ENCODE measurements at places on chromosomes 12 and 14.
A peak's percentile ranks its signal among the peaks of the same experiment; 100 is the strongest.

DNA sequence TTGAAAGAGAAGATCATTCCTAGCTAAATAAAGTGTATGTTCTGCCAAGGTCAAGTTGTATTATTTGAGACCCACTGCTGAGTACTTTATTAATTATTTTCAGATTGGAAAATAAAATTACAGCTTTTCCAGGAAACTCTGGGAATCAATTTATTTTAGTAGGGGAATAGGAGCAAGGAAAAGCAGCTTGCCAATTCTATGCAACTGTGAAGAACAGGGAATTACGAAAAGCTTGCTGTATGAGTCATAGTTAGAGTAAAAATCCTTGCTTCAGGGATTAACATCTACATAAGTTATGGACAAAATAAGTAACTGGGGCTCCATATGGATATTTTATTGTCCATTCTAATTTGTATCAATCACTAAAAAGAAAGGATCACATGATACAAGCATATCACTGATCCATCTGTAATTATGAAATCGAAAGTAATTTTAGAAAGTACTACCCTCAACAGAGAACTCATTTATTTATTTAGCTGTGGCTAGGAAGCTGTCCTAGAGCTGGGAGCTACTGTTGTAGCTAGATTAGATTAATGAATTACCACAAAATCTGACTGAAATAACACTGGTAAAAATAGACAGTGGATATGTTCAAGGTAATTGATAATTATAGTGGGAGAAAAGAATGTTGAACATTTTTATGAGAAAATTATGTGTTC lies 303.5 kb upstream of the NPAS3 start:
- no peak for DNase-seq

DNA sequence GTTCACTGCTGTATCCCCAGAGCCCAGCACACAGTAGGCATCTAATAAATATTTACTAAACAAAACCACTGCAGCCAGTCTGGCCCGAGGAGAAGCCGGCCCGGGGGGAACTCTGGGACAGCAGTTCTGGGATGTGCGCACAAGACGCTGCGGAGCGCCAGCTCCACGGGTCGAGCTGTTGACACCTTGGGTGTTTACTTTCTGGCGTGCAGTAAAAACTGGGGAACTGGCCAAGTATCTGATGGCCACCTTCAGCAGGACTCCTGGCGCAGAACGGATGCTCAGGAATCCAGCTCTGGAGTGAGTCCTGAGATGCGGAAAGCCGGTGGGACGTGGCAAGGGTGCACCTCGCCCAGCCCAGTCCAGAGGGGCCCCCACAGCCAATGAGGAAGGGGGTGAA lies 65.6 kb downstream of the NCOR2 start:
- DNase-seq, result no peak

- DNase-seq, result no peak
Measured at GRCh38 chr12:33718631-33719030, 279.0 kb upstream of the SYT10 start.

GRCh38 chr12:63129927-63130326 lies 21.1 kb downstream of the AVPR1A start:
- DNase-seq, result no peak

DNA sequence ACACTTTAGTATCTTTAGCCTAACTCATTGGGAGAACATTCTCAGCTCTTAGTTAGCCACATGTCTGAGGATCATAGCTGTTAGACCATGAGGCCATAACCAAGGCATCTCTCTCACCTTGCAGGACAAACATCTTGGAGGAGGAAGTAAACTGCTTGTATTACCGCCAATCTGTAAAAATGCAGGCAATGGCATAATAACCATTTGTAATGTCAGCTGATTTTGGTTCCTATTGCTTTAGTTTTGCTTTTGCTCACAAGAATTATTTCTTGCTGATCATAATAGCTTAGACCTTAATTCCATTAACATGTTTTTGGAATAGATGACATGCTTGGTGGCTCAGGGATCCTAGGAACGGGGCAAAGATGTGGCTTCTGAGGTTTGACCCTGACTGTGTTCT lies 16.4 kb upstream of the GSG1 start:
- DNase-seq, result no peak

DNA sequence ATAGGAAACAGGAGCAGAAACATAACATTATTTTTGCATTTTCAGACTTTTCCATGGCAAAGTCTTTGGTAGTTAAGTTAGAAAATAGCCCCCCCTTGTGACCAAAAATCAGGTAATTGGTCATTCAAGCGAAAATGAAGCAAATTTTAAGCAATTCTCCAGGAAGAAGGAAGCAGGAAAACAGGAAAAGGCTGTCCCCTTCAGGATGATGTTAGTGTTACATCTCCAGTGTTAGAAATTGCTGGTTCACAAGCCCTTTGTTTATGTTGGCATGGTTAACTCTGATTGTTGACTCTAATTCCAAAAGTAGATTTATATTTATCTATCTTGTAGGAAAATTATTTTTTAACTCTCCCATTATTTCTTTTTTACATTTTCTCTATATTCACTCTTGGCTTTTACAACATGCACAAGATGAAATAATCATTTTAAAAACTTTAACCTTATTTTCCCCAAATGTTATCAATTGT lies 18.8 kb upstream of the GAS2L3 start:
- no peak for DNase-seq

DNA sequence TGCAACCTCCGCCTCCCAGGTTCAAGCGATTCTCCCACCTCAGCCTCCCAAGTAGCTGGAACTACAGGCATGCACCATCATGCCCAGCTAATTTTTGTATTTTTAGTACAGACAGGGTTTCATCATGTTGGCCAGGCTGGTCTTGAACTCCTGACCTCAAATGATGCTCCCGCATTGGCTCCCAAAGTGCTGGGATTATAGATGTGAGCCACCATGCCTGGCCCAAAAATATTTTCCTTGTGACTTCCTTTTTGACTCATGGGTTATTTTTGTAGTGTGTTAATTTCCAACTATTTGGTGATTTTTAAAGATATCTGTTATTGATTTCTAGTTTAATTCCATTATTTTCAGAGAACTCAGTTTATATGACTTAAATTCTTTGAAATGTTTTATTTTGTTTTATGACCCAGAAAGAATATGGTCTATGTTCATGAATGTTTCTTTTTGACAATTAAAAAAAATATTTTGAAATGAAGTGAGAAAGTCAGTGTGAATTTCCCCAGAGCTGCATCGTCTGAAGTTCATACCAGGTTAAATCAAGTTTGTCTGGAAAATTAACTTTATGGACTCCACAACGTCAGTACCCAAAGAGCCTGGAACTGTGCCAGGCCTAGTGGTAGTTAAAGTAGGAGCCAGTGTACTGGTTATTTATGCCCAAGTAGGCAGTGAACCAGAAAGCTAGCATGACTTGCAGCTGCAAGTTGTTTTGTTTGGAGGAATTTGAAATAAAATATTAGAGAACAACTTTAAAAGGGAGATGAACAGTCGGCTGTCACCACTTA lies 2.8 kb upstream of the CDKL1 start:
- no peak for DNase-seq

- peak; percentile 88 for DNase-seq
Measured at GRCh38 chr12:96906849-96907670, at the start of gene NEDD1. Gene NEDD1 (plus strand): TSS chr12:96907257. CDS start chr12:96909760, 2,503 bp downstream.

DNA sequence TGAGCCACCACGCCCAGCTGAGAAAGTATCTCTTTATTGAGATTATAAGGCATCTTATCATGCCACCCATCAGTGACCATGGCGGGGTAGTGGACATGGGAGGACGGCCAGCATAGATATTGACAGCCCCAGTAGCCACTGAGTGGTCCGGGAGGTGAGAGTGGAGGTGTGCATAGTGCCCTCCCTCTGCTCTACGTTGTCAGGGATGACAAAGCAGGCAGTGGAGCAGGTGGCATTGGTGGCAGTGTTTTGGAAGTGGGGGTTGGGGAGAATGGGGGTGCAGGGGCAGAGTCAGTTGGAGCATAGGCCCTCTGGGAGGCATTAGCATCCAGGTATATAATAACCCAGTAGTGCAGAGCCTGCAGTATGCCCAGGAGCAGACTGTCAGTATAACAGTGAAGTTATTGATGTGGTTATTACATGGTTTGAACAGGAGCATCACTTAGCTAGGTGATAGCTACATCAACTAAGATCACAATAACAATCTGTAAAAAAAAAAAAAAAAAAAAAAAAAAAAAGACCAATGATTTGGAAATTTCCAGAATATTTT lies 41.1 kb downstream of the GNG2 start:
- no peak for DNase-seq

DNA sequence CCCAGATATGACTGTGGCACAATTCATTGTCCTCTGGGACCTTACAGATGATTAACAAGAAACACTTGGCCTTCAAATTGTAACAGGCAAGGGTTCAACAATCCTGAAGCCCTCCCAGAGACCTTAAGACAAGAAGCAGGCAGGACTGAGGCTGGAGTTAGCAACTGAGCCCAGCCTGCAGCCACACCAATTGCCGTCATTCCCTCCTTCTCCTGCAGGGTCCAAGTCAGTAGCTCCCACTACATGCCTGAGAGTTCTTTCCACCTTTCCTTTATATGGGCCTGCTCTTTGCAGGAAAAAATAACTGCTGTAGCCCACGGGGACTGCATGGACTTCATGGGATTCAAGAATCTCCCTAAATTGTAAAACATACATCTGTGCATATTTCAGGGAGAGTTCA lies 2.4 kb upstream of the SERPINA4 start:
- DNase-seq, result no peak

GRCh38 chr12:24530689-24531088 lies 418.2 kb downstream of the BCAT1 start:
- DNase-seq, result no peak

DNA sequence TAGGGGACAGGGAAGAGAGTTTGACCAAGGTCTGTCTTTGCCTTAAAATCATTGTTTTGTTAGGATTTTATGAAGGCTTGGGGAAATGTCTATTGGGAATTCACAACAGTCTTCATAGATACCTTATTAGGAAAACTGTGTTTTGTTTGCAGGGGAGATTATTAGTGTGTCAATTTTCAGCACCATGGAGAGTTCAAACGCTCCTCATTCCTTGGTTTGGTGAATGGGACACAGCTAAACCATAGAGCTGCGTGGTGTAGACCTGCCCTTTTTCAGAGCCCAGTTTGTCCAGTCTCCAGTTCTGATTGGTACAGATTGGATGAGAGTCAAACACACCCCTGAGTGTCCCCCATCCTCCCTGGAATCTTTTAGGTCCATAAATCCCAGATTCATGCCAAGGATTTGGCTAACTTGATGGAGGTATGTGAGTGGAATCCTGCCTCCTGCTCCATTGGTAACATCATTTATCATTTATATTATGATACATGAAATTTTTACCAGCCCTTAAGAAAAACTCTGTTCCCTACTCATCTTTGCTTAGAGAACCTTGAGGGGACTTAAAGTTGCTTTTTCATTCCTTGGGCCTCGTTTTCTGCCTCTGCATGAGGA lies 12.0 kb downstream of the NGDN start:
- no peak for DNase-seq

DNA sequence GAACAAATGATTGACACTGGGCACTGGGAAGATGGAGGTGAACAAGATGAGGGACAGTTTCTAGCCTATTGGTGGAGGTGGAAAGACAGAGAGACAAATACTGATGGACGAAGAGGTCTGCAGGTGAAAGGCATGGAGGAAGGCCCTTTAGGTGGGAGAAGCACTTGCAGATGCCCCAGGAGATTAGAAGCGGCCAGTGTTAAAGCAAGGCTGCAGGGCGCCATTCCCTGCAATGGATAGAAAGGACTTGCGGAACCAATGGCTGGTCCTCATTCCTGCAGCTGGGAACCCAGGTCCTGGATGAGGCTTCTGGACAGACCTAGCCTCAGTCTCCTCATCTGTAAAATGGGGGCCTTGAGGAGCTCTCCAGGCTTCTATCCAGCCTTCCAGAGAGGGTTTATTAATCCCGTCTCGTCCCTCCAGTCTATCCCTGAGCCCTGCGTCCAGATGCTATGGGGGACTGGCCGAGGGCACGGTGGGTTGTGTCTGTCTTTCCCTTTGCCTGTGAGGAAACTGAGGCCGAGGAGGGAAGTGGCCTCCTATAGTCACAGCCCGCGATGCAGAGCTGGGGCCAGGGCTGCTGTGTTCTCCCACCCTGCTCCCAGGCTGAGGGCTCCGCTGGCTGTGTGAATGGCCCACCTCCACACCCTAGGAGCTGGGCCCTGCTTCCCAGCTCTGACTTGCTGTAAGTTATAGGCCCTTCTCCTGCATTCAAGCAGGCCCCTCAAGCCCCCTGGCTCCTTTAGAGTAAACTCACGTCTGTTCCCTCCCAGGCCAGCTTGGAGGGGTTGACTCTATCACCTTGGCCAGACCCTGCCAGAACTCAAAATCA lies 33.0 kb downstream of the CYP46A1 start:
- no peak for DNase-seq

DNA sequence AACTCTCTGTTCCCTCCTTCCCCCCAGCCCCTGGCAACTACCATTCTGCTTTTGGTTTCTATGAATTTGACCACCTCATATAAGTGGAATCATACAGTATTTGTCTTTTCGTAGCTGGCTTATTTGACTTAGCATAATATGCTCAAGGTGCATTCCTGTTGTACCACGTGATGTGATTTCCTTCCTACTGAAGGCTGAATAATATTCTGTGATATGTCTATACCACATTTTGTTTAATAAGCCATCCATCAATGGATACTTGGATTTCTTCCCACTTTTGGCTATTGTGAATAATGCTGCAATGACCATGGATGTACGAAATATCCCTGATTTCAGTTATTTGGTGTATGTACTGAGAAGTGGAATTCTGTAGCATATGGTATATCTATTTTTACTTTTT lies 16.3 kb downstream of the NDUFA9 start:
- DNase-seq, result no peak

DNA sequence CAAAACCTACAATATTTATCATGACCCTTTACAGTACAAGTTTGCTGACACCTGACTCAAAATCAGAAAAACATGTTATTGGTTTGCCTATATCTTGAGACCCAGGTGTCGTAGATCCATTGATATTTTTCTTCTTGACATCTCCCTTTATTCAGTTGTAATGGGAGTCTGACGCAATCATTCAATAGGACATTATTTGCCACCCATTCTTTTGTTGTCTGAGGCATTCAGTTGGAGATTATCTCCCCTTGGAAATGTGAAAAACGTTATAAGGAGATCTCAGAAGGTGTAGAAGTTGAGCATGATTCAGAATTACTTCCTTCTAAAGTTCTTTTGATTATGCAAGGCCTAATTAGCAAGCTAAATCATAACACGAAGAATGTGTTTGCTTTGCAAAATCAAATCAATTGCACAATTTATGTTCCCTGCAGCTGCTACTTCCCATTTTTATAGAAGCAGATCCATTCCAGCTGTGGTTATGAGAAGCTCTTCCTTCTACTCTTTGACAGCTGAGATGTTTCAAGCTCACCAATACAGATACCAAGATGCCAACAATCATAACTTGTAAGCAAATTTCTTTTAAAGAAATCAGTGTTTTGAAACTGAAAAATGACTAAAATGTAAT lies 228.2 kb upstream of the SYT1 start:
- DNase-seq, result no peak

GRCh38 chr12:124829008-124829707 lies 34.5 kb downstream of the SCARB1 start:
- no peak for DNase-seq

GRCh38 chr12:45853550-45853949 lies 124.0 kb downstream of the ARID2 start:
- no peak for DNase-seq

DNA sequence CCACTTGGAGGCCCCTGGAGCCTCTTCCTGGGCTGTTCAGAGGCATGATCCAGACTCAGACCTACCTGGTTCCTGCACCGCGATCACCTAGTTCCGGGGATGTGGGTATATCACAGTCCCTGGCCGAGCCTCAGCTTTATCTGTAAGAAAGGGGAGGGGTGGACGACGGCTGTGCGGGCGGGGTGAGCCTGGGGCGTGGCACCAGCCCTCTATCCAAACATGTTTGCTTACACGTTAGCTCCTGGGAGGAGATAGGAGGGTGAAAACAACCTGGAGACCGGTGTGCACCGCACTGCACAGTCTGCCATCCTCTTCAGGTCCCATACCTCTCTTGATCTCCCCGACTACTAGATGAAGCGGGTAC lies 1.2 kb downstream of the ANKRD9 start:
- DNase-seq, result no peak
